ENCODE measurements at places on chromosomes 3 and 15.

DNA sequence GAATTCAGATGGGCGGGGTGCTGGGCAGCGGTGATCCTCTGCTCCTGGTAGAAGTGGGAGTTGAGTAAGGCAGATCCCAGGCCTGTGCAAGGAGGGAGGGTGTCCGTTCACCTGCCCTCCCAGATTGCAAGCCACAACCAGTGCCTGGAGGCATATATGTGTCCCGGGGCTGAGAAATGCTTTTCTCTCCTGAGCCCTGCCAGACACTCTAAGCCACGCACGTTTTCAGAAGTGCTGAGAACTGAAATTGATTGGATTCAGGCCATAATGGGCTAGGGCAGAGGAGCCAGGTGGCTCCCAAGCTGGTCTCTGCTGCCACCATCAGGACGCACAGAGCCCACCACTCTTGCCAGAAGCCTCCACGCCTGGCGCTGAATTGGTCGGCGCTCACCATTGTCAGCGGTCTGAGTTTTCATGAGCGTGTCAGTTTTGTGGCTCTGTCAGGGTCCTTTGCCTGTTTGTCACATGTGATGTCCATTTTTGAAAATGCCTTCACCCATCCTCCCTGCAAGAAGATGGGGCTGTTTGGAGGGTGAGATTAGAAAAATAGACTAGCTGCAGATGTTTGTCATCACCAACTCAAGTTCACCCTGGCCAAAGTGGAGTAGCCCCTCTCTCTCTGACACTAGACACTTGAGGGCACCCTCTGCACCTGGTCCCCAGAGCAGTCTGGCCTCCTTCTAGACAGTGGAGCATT, 15.4 kb upstream of the BFSP2 start:
- peak; percentile 84 for DNase-seq

- no peak for DNase-seq
These were observed 73.3 kb downstream of the SETMAR start for GRCh38 chr3:4376499-4376898.

- no peak for DNase-seq
These were observed 25.3 kb downstream of the FBXO22 start for GRCh38 chr15:75928680-75929608.

DNA sequence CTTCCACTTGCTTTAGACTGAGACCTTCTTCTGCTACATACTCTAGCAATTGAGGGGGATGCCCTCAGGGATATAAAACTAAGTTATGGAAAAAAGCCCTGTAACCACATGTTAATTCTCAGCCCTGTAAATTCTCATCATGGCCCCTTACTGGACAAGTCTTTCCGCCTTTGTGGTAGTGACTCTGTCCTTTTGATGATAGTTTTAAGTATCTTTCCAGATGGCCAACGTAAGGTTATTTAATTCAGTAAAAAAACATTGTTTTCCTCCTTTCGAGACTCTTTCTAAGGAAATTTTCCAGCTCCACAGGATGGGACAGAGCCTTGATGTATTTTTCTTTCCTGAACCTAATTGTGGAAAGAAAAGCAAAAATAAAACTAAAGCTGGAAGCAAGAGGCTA, 25.3 kb upstream of the TM4SF4 start:
- no peak for DNase-seq

DNA sequence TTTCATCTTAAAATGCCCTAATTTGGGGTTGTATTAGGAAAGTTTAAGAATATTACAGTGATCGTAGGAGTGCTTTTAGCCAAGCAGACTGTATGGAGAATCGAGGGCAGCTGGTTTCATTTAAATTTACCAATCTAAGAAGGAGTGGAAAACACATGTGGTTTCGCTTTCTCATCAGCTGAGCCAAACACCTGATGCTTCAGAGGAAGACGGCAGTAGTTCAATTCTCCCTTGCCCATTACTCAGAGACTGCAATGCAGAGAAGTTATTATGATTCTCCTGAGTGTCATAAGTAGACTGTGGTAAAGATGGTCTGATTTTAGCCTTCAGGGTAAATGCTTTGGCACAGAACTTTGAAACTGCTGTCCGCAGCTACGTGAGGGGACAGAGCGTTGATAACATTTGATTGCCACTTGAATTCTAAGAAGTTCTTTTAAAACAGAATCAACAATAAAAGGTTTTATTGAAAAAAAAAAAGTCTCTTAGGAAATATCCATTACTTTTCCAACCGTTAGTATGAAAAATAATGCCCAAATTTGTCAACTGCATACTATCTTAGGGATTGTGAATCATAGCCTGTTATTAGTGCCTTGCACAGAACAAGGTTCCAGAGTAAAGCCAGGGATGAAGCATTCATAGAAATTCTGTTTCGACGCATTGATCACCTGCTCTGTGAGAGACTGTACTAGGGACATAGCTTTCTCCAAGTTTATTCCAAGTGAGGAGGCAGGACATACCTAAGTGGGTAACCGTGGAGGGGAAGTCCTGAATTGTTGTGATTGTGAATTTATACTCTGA, 25.6 kb downstream of the LYSMD4 start:
- DNase-seq, result no peak

- no peak for DNase-seq
These were observed 13.8 kb downstream of the TLNRD1 start for GRCh38 chr15:81014446-81015093.

DNA sequence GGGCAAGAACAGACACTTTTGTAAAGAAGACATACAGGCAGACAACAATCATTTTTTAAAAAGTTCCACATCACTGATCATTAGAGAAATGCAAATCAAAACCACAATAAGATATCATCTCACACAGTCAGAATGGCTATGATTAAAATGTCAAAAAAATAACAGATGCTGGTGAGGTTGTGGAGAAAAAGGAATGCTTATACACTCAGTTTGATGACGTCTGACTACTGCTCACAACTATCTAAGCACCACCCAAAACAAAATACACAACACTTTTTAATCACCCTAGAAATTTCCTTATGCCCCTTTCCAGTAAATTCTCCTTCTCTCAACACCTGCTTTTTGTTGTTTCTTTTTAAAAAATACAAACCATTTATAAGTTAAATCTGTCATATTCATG, 228.8 kb downstream of the ISL2 start:
- DNase-seq, result no peak

DNA sequence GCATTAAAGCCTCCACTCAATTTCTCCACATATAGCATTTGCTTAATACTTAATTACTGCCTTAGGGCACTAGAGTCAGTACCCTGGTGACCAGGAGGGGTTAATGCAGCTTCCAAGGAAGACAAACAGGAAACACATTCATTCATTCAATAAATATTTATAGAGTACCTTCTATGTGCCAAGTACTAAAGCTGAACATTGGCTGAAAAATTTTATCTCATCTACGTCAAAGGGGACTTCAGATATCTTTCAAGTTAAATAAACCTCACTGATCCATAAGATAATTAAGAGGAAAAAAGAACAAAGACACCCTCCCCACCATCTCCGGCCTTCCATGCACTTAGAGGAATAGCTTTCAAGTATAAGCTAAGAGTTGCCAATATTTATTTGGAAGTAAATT, 156.9 kb upstream of the PRICKLE2 start:
- DNase-seq, result no peak

DNA sequence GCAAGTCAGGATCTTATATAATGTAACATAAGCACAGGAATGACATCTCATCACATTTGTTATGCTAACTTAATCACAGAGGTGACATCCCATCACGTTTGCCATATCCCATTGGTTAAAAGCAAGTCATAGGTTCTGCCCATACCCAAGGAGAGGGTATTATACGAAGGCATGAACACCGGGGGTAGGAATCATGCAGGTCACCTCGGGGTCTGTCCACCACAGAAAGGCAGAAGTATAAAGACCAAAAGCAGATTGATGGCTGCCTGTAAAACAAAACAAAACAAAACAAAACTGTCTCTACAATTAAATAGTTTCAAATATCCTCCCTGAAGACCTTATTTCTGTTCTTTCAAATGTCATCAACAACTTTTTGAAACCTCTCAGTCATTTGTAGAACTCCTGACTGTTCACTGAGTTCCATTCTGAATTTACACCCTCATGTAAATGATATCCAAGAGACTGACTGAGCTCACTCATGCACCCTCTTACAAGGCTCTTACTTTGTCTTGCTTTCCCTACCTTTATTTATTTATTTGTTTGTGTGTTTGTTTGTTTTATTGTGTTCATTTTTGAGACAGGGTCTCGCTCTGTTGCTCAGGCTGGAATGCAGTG, 22.7 kb upstream of the ZNF639 start:
- no peak for DNase-seq

- no peak for DNase-seq
These were observed 51.6 kb downstream of the ATP10A start for GRCh38 chr15:25811481-25811906.

- no peak for DNase-seq
These were observed 119.6 kb upstream of the EPHA3 start for GRCh38 chr3:88987776-88988175.

GRCh38 chr15:31953478-31953877, 76.8 kb upstream of the CHRNA7 start:
- peak; percentile 40 for DNase-seq

- no peak for DNase-seq
These were observed 56.6 kb upstream of the KLF13 start for GRCh38 chr15:31269816-31270575.

GRCh38 chr15:33124279-33124678, 70.2 kb downstream of the FMN1 start:
- DNase-seq, result no peak

DNA sequence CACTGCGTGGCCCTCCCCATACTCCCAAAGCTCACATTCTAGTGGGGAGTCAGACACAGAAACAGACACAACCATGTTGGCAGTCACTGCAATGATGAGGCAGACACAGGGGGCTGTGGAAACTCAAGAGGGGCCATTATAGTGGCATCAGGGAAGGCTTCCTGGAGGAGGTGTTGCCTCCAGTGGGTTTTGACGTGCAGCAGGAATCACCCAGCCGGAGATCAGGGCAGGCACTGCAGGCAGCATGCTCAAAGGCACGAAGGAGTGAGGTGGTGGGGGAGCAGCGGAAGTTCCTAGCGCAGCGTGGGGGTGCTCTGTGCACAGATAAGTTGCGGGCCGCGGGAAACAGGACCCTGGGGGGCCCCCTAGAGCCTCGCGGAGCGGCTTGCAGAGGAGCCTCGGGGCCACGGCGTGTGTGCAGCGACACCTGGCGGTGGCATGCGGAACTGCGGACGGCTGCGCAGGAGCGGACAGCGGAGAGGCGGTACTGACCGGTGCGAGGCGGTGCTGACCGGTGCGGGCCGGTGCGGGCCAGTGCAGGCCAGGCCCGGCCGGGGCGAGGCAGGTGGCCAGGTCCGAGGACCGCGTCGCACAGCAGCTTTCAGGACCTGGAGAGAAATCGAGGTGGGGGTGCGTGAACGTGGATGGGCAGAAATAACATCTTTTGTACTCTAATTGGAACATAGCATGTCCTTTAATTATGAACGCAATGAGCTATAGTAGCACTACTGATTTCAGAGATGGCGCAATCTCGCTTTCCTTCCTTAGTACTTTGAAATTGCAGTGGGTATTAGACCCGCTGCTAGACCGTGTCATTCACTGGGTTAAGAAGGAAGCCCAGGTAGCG, 101.5 kb downstream of the FBLN2 start:
- DNase-seq, result peak; percentile 60

GRCh38 chr3:12566976-12567375, 10.1 kb downstream of the MKRN2 start:
- no peak for DNase-seq

DNA sequence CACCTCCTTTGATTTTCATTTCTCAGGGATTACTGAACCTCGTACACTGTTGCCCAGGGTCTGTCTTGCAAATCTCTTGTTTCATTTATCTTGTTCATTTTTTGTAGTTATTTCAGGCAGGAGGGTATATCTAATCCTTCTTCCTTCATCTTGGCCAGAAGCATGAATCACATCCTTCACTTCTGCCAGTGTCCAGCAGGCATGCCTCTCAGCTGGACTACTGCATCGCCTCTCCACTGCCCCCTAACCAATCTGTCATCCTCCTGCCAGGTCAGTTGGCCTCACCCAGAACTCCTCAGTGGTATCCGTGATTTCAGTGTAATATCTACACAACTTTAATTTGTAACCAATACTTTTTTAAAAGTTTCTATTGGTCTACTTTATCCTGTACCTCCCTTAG, 297.9 kb downstream of the GABRG3 start:
- no peak for DNase-seq

DNA sequence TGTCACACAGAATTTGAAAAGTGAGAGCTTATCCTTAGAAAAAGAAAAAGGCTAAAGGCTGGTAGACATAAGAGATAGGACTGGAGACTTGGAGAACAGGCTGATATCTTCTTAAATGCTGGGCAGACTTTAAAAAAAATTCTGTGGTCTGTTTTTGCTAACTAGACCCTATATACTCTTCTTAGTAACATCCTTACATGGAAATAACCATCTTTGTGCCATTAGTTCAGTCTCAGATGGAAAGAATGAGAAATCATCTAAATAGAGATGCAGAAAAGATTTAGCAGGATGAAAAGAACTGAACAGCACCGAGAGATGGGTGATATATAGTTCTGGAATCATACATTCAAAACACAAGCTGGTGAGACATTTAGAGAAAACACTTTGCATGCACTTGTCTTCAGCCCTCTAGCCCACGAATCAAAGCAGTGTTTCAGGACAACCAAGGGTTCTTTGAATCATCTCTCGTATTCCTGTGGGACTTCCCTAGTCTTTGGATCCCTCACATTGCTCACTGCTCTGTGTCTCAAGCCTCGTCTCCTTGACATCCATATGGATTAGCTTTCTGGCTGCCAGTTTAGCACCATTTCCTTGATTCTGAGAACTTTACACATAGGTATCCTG, 93.0 kb upstream of the LYSMD4 start:
- no peak for DNase-seq

DNA sequence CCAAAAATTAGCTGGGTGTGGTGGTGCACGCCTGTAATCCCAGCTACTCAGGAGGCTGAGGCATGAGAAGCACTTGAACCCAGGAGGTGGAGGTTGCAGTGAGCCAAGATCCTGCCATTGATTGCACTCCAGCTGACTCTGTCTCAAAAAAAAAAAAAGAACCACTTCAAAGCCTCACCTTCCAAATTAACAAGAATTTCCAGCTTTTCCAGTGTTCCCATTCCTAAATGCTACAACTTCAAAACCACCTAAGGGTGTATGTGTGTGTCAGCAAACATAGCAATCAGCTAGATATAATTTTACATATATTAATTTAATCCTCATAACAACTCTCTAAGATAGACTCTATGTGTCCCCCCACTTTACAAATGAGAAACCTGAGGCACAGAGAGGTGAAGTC, 512.5 kb upstream of the PROK2 start:
- no peak for DNase-seq

DNA sequence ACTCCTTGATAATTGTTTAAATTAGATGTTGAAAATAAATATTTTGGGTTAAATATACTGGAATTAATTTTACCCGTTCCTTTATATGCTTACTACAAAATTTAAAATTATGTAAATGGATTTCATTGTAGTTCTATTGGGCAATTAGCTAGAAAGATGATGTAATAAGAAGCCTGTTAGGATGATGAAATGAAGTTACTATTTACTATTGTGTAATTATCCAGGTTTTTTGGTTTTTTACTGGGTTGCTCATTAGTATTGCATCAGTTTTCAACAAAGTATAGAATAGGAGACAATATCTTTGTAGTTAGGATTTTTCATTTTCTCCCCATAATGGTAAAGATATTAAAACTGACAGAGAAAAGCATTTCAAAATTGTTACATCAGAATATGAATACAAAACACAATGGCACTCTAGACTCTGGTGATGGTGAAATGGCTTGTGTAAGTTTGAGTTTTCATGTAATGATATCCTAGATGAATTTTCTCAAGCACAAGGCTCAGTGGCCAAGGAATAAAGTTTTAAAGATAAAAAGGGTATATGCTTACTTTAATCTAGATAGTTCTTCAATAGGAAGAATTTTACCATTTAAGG, 222.0 kb downstream of the P3H2 start:
- no peak for DNase-seq

GRCh38 chr3:133662278-133662651, 524 bp upstream of the TOPBP1 start:
- DNase-seq, result peak; percentile 63
